K562 (cell line): ENCODE measurements at places on chromosomes 12 and 14.
A peak's percentile ranks its signal among the peaks of the same experiment; 100 is the strongest.

DNA sequence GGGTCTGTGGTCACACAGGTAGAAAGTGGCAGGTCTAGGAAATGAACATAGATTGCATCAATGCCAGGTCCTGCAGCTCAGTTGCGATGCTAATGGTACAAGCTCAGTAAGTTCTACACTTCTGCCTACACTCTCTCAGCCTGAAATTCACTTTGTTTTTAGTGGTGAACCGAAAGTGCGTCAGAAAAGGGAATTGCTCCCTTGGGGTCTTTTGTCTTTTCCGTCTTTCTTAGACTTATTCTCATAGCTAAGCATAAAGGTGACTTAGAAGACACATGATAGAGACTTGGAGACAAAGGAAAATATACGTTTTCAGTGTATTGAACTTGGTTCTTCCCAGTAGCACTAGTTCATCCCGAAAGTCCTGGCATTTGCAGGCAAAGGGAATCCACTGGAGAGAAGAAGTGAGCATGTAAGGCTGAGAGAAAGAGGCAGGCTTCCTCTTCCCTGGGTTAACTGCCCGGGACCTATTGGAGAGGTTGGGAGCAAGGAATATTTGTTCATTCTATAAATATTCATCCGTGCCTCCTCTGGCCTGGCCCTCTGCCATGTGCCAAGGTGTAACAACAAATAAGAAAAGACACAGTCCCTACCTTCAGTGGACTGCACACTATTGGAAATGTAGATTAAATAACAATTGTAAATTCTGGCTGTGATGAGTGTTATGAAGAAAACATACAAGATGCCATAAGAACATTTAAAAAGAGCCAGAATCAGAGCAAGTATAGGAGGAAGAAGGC, 785.8 kb downstream of the MED13L start:
- no peak for DNase-seq

DNA sequence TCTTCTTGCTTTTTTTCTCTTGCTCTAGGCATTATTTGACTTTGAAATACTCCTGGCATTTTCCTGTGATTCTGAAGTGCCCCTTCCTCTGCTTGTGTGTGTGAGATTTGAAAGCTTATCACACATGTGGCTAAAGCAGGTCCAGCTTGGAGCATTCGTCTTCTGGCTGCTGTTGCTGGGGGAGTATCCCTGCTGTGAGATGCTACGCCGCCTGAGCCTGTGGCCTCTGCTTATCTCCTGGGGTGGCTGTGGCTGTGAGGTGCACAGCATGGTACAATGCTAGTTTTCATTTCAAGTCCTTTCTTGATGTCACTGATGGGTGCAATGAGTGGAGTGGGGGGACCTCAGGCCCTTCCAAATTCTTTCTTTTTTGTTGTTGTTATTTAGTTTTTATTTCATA, 371.8 kb downstream of the ZFP36L1 start:
- no peak for DNase-seq

GRCh38 chr12:86572455-86572854, 316.3 kb upstream of the MGAT4C start:
- DNase-seq: no peak

DNA sequence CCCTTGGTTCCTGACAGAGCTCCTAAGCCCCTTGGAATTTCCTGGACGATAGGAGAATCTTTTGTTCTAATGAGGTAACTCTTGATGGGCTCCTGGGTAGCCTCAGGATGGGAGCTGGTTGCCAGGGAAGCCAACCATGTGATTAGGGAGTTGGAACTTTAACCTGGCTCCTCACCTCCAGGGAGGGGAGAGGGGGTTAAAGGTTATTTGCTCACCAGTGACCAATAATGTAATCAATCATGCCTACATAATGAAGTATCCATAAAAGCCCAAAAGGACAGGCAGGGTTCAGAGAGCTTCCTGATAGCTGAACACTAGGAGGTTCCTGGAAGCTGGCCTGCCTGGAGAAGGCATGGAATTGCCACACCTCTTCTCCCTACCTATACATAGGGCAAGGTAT, 6.2 kb upstream of the CNOT2 start:
- no peak for DNase-seq

- no peak for DNase-seq
Measured at GRCh38 chr12:118527310-118527709, 151.0 kb downstream of the SUDS3 start.

GRCh38 chr12:32440120-32440865, 40.9 kb downstream of the FGD4 start:
- no peak for DNase-seq

DNA sequence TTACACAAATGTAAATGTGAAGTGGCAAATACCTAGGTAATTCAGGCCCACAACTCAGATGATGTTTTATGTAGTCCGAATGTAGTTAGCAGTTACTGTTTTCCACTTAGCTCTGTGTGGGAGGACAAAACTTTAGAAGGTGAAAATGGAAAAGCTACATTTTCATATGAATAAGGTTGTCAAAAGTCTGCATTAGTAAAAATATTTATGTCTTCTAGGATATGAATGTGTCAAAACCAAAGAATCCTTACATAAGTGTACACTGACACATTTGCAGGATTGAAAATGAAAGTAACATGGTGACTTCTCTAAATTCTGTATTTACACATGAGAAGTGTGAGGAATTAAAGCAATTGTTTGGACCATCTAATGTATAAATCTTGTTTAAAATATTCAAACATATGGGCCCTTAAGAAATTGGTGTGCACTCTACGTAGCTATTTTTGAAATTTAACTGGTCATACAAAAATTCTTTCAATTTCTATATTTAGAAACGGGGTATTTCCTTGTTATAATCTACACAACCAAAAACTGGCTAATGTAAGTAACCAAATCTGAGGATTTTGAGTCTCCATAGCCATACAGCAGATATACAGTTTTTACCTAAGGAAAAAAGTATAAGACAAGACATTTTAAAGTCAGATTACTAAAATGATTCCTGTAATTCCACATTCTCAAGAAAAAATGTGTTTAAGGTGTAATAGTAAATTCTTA, 5.4 kb downstream of the CDKN1B start:
- DNase-seq: no peak

- DNase-seq: no peak
Measured at GRCh38 chr12:12527820-12528296, 34.8 kb downstream of the DUSP16 start.

DNA sequence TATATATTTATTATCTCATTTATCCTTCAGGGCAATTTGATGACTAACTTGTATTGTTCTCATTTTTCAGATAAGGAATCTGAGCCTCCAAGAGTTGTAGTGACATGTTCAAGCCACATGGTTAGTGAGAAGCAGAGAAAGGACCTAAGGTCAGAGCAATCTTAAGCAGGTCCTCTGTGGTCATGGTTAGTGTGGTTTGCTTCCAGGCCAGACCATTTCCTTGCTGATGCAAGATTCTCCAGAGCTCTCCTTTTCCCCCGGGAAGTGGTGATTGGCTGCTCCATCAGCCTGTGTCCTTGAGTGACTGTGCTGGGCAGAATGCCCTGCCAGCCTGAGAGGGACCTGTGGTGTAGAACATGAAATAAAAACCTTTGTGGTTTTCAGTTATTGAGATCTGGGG, 141.3 kb downstream of the KTN1 start:
- DNase-seq: no peak

GRCh38 chr14:66025779-66026178, 460.4 kb upstream of the CCDC196 start:
- no peak for DNase-seq

DNA sequence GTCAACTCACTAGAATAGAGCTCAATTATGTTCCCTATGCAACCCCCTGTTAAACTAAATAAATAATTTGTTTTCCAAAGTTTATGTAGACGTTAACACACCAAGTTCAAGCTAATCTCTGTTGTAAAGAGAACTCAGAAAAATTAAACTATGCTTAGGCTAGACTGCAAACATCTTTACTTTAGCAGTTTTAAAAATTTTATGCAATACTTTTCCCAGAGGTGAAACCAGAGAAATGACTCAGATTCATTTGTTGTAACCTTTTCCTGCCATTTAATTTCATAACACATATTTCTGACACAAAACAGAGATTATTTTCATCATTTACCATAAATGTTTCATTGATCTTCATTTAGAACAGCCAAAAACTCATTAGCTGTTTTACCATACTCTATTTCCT, 27.4 kb downstream of the ABCC9 start:
- no peak for DNase-seq

DNA sequence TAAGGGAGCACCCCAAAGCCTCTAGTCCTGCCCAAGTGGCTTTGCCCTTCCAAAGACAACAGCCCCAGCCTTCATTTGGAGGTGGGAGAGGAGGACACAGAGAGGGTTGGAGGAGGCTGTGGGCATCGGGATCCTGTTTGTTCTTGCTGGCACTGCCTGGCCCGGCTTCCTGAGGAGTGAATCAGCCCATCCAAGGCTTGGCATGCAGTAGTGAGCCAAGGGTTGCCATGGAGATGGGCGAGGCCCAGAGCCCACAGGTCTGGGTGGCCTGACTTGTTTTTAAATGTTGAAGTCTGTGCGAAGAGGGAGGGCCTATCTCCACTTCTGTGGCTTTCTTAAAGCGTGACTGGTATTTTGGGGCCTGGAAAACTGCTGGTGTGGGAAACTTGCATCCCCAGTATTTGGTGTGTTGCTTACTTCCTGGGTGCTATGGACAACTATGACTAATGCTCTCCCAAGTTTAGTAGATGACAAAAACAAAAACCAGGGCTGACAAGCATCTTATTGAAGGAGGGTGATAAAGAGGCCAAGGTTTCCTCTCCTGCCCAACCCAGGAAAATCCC, 15.8 kb downstream of the CD9 start:
- no peak for DNase-seq

- DNase-seq: no peak
Measured at GRCh38 chr12:18998343-18999261, 130.9 kb upstream of the PLEKHA5 start.

DNA sequence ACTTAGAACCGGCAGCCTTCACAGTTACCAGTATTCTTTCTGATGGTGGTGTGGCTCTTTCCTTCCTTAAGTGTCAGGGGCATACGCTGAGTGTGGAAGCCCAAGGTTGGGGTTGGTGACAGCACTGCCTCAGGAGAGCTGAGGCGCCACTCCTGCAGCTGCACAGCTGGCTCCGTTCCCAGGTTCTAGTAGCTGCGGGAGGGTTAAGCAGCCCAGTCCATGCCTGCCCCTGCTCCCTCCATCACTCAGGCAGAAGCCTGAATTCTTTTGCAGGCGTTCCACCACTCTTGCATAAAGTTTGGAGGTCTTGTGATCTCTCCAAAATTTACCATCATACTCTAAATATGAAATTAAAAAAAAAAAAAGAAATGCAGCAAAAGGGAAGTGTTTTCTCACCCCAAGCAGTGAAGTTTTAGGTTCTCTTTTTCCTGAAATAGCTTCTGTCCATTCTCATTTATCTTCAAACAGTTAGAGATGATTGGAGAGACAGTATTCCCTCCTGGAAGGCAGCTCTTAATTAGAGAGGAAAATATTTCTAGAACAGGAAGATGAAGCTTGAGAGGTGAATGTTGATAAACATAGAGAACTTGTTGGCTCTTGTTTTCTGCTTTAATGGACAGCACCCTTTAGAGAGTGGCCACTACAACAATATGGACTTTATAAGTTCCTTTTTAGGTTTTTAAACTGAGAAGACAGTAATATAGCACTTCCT, 136.1 kb downstream of the FGD4 start:
- peak; percentile 16 for DNase-seq

DNA sequence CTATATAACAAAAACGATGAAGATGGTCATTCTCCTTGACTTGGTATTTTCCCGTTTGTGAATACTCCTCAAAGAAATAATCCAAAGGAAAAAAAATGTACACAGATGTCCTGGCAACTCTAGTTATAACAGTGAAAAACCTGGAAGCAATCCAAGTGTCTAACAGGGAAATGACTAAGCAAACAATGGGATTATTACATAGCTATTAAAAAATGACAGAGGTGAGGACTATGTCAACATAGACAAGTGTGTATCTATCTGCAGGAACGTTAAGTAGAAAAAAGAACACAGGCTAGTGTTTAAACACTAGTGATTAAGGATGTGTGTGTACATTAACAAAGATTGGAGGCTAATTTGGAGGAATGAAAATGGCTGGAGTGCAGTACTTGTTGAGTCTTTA, 5.9 kb upstream of the APOLD1 start:
- no peak for DNase-seq

DNA sequence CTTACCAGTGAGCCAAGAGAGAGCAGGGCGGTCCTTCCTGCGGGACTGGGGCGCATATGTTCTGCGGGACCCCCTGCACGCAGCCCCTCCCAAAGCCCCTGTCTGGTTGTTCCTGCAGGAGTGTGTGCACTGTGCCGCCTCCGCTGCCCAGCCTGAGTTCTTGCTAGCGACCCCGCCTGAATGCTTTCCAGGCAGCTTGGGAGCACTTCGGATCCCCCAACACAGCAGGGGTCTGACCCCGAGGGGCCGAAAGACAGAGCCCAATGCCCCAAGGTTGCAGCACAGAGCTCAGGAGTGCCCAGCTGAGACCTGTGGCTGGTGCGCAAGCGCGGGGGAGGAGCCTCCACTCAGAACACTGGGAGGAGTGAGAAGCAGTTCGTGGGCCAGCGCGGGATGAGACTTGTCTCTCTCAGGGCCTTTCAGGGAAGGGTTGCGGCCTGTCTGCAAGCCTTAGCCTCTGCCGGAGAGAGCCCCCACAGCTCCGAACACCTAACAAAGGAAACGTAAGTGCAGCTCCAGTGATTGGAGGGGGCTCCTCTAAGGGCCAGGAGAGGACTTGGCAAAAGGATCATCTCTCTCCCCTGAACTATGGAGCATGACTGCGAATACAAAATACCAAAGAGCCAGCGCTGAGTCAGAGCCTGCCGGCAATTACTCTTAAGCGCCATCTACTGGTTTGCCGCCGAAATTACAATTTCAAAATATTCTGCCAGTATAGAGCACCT, 50.5 kb downstream of the GTF2A1 start:
- DNase-seq: peak; percentile 67

GRCh38 chr12:125089083-125089482, 23.8 kb downstream of the AACS start:
- peak; percentile 21 for DNase-seq

- no peak for DNase-seq
Measured at GRCh38 chr12:96271469-96272199, 77.5 kb downstream of the ELK3 start.

GRCh38 chr12:130401703-130402102, 64.0 kb downstream of the PIWIL1 start:
- DNase-seq: peak; percentile 13

- no peak for DNase-seq
Measured at GRCh38 chr12:29226616-29227015, 77.5 kb downstream of the FAR2 start.

GRCh38 chr14:105476097-105476830, 1.6 kb downstream of the CRIP2 start:
- no peak for DNase-seq

DNA sequence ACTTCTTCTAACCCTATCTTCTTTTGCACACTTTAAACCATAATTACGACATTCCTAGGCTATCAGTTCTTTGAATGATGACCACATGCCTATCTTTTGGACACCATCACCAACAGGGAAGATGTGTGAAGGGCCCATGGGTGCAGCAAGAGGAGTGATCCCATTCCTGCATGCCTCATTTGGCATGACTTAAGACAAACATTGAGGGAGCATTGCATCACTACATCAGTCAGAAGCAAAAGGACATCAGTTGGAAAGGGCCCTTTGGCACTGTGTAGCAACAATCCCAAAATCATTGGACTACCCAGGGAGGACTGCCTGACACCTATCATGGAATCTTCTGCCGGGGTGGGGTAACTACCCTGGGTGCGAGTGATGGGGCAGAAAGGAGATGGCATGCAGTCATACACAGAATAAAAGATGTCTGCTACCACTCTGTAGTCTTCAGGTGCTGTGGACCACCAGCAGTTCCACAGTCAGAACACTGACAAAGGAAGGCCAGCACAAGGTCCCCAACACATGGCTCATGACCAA, 10.7 kb upstream of the TMBIM6 start:
- peak; percentile 36 for DNase-seq
